Liver (tissue), 10 donors: ENCODE measurements at places on chromosomes 11 and 22. TPM values are rescaled to one million over a fixed set of nuclear protein-coding genes. Genes with fewer than 3 reads are reported as not detected.
A peak's percentile ranks its signal among the peaks of the same experiment; 100 is the strongest.

DNA sequence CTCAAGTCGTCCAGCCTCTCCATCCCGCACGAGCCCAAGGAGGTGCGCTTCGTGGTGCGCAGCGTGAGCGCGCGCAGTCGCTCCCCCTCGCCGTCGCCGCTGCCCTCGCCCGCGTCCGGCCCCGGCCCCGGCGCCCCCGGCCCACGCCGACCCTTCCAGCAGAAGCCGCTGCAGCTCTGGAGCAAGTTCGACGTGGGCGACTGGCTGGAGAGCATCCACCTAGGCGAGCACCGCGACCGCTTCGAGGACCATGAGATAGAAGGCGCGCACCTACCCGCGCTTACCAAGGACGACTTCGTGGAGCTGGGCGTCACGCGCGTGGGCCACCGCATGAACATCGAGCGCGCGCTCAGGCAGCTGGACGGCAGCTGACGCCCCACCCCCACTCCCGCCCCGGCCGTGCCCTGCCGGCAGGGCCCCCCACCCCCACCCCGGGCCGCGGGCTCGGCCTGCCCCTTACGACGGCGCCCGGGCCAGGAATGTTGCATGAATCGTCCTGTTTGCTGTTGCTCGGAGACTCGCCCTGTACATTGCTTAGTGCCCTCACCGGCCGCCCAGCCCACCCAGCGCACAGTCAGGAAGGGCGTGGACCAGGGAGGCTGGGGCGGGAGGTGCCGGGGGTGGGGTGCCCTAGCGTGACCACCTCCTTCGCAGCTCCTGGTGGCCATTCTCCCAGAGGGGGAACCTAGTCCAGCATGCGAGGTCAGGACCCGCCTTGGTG, 6.9 kb upstream of the ACR start:
- no peak overlapping the region for H3K4me3 ChIP-seq
- H3K27ac ChIP-seq, result no peak overlapping the region
- no peaks in the 10 kb centered on the region for H3K4me1 ChIP-seq
- H3K27me3 ChIP-seq, result no peaks in the 10 kb centered on the region
- no peak for DNase-seq

- H3K4me1 ChIP-seq, result no peaks in the 10 kb centered on the region
- no peak overlapping the region for H3K4me3 ChIP-seq
- H3K27ac ChIP-seq, result no peak overlapping the region
- peaks cover 2% of the 10 kb centered on the region for H3K36me3 ChIP-seq
Observed at GRCh38 chr22:29733362-29734201, 13.8 kb downstream of the CABP7 start.

DNA sequence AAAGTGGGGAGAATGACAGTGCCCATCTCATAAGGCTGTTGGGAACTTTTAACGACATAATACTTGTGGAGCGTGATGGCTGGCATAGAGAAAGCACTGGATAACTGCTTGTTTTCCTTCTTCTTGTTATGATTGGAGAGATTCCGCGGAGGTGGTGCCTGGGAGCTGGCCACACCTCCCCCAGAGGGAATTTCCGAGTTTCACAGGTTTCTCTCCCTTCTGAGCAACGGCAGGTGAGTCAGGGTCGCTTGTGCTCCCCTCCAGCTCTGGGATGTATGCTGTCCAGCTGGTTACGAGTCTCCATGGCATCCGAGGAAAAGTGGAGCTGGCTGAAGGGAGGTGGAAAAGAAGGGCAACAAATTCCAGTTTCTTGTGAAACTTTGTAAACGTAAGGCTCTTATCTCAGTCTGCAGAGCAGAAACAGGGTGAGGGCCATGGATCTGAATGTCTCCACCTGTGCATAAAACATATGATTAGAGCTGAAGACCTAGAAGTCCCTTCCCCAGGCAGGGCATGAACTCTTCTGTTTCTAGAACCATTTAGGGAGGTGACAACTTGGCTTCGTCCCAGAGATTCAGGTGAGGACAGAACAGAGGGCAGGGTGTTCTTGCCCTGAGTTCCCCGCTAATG, 10.0 kb upstream of the PLET1 start:
- DNase-seq, result no peak
- H3K27me3 ChIP-seq, result no peaks in the 10 kb centered on the region
- H3K36me3 ChIP-seq, result no peaks in the 10 kb centered on the region

- no peaks in the 10 kb centered on the region for H3K36me3 ChIP-seq
- peak overlapping the region; percentile 41 for H3K4me3 ChIP-seq
- H3K27ac ChIP-seq, result peak overlapping the region; percentile 72
- peak; percentile 42 for DNase-seq
- H3K4me1 ChIP-seq, result no peaks in the 10 kb centered on the region
- no peaks in the 10 kb centered on the region for H3K27me3 ChIP-seq
Observed at GRCh38 chr22:49657275-49657973, 170.2 kb downstream of the BRD1 start.

- no peaks in the 10 kb centered on the region for H3K27me3 ChIP-seq
- H3K36me3 ChIP-seq, result no peaks in the 10 kb centered on the region
- H3K27ac ChIP-seq, result no peak overlapping the region
- no peak for DNase-seq
- H3K4me1 ChIP-seq, result no peaks in the 10 kb centered on the region
- no peak overlapping the region for H3K4me3 ChIP-seq
Observed at GRCh38 chr11:47348131-47348802, 4.2 kb downstream of the MYBPC3 start.

Gene PAMR1
- total RNA-seq, result 5.0 TPM

DNA sequence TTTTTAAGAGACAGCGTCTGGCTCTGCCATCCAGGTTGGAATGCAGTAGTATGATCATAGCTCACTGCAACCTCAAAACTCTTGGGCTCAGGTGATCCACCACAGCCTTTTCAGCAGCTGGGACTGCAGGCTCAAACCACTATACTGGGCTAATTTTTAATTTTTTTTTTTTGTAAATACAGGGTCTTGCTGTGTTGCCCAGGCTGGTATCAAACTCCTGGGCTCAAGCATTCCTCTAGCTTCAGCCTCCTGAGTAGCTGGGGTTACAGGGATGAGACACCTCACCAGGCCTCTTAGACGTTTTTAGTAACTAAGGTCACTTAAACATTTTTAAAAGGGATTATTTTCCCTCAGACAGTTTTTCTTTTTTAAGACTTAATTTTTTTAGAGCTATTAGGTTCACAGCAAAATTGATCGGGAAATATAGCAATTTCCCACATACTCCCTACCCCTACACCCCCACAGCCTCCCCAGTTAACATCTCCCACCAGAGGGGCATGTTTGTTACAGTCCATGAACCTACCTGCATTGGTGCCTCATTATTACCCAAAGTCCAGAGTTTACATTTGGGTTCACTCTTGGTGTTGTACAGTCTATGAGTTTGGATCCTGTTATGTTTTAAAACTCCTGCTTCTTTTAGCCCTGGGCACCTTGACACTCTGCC, 3.9 kb downstream of the BCR start:
- H3K27me3 ChIP-seq, result no peaks in the 10 kb centered on the region
- H3K36me3 ChIP-seq, result no peaks in the 10 kb centered on the region
- no peak overlapping the region for H3K4me3 ChIP-seq
- no peak for DNase-seq
- peaks cover 7% of the 10 kb centered on the region for H3K4me1 ChIP-seq

DNA sequence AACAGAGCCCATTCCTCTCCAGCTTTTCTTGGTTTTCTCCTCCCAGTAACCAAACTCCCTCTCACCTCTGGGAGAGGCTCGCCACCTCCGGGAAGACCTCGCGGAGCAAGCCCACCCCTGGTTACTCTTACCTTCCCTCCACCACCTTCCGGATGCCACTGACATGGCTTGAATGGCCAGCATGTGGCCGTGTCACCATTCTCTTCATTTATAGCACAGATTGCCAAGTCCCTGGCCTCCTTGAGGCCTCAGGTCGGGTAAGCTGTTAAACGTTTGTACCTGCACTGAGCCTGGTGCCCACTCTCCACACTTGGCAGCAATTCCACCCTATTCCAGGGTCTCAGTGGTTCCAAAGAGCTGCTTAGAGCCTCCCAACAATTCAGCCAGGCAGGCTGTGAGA, 8.0 kb upstream of the FXYD2 start:
- no peak for DNase-seq
- H3K4me3 ChIP-seq, result no peak overlapping the region
- no peaks in the 10 kb centered on the region for H3K27me3 ChIP-seq
- no peak overlapping the region for H3K27ac ChIP-seq
- H3K36me3 ChIP-seq, result no peaks in the 10 kb centered on the region
- H3K4me1 ChIP-seq, result no peaks in the 10 kb centered on the region
